H4 (cell line): ENCODE measurements at places on chromosomes 7 and 10.

DNA sequence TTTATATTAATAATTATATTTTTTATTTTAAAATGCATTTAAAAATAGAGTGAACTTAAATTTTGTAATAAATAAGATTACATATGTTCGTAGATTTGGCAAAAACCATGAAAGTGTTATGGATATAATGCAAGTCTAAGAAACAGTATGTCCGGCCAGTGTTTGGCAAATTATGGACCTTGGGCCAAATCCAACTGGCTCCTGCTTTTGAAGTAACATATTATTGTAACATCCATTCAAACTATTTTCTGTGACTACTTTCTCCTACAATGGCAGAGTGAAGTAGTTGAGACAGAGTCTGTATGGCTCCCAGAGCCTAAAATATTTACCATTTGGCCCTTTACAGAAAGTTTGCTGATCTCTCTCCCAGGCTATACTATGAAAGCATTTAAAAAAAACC is 38.9 kb downstream of the TMEM229A start:
- DNase-seq, result no peak

GRCh38 chr7:21131897-21132296 is 296.0 kb upstream of the SP4 start:
- DNase-seq, result no peak

- DNase-seq, result no peak
These were observed 35.5 kb upstream of the CABCOCO1 start for GRCh38 chr10:61627266-61627665.

GRCh38 chr10:118585794-118586193 is 9.7 kb downstream of the PRLHR start:
- DNase-seq, result peak; percentile 24
